ENCODE measurements at places on chromosomes 3 and 15. TPM values are rescaled to one million over a fixed set of nuclear protein-coding genes. Genes with fewer than 3 reads are reported as not detected.

The IL17RB gene
- 5.6 TPM for total RNA-seq

DNA sequence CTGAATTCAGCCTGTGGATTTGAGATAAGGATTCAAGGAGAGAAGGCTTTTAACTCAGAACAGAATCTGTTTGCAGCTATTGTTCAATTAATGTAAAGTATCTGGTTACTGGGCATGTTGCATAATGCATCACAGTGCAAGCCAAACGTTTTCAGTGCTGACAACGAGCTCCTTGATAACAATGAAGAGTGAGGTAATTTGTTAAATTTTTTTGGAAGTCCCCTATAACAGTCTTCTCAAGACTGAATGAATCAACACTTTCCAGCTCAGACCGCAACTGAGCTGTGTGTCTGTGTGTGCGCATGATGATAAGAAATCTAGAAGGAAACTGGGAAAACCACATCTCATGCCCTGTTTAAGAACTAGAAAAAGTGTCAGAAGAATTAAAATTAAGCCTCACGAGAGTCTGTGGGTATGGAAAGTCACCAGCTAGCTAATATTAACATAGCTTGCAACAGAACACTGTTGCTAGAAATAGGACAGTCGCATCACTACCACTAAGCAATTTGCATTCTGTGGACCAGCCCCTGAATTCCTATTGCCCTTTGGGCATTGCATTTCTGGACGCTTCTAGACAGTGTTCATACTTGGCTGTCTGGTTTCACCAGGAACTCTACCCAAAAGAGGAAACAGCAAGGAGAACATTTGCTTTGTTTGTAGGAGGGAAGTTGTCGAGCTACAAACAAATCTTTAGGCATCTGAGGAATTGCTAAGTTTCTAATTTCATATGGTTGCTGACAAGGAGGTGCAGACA, 43.7 kb upstream of the ATP2C1 start:
- H3K4me1 ChIP-seq: peaks cover 42% of the 10 kb centered on the region
- peaks cover 3% of the 10 kb centered on the region for H3K27me3 ChIP-seq
- H3K4me3 ChIP-seq: no peak overlapping the region
- H3K36me3 ChIP-seq: no peaks in the 10 kb centered on the region
- H3K27ac ChIP-seq: no peak overlapping the region

- no peaks in the 10 kb centered on the region for H3K27me3 ChIP-seq
- DNase-seq: no peak
- no peaks in the 10 kb centered on the region for H3K4me1 ChIP-seq
- H3K27ac ChIP-seq: no peak overlapping the region
- H3K4me3 ChIP-seq: no peak overlapping the region
These were observed 26.9 kb upstream of the AKAP13 start for GRCh38 chr15:85353516-85353915.

DNA sequence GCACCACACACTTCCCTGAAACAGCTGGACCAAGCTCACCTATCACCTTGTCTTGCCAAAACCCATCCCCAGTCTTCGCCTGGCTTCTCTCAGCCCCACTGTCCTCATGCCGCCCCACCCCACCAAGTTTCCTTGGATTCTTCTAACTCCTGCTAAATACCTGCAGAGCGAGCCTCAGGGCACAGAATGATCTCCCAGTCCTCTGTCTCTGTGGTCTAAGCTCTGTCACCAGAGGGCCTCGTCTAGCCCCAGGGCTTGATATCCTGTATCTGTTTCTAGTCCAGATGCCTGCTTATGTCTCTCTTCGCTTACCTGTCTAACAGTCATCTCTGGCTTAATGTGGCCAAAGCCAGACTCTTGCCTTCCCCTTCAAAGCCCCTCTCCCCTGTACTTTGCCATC, 9.7 kb downstream of the CCDC12 start:
- no peak overlapping the region for H3K4me3 ChIP-seq
- peak overlapping the region; percentile 35 for H3K27ac ChIP-seq
- no peaks in the 10 kb centered on the region for H3K27me3 ChIP-seq
- DNase-seq: no peak
- peaks cover 32% of the 10 kb centered on the region for H3K36me3 ChIP-seq
- H3K4me1 ChIP-seq: peaks cover 28% of the 10 kb centered on the region

Data from WTC11 (cell line).